ENCODE measurements at places on chromosomes 12 and 14.

DNA sequence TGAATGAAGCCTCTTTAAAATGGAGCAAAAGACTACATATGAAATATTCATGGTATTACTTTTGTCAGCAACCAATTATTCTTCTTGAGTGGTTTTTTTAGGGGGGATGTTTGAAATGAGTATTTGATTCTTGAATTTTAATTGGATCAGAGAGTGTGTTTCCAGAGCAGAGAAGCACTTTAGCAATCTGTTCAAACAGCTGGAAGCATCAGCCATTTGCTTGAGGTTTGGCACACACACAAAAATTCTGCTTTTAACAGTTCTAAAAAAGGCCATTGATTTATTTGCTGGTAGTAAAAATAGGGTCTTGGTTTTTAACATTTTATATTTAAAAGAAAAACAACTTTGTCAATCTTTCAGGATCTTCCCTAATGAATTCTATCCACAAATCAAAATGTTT is 292.7 kb downstream of the LRFN5 start:
- peak; percentile 96 for DNase-seq

- DNase-seq, result no peak
Measured at GRCh38 chr12:118036672-118037411, 20.3 kb downstream of the RFC5 start.

GRCh38 chr12:67068204-67068731 is 200.9 kb upstream of the CAND1 start:
- DNase-seq, result no peak

DNA sequence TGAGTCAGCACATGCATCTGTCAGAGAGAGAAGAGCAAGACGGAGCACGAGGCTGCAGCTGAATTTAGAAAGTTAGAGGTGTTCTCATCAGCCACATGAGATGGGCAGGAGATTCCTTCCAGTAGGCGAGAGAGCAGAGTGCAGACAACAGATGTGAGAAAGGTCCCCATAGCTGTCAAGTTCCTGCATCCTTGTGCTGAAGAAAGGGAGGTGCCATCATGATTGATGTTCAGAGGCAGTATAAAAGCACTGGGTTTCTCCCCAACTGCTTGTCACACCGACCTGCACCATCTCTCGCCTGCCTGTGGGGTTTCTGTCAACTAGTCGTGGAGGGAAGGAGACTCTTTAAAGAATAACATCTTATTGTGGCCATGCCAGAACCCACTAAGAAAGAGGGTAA is at the start of gene MYBPC1:
Gene MYBPC1, plus strand, starts transcription at position 272 of the 400 bp plus-strand sequence. Its CDS starts 100 bp downstream, at position 372.
- DNase-seq, result no peak

DNA sequence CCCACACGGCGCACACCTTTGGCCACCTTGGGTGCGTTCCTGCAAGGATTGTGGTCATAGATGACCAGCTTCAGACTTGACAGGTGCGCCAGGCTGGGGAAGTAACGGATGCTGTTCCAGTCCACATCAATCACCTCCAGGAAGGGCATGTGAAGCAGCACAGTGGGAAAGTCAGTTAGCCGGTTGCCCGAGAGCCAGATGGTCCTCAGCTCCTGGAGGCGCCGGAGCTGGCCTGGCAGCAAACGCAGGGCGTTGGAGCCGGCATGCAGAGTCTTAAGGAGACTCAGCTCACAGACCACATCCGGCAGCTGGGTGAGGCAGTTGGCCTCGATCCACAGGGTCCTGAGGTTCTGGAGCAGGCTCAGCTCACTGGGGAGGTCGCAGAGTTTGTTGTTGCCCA is 581 bp downstream of the LRRC10 start:
- DNase-seq, result no peak

GRCh38 chr12:112322882-112323547 is 59.2 kb downstream of the HECTD4 start:
- no peak for DNase-seq

DNA sequence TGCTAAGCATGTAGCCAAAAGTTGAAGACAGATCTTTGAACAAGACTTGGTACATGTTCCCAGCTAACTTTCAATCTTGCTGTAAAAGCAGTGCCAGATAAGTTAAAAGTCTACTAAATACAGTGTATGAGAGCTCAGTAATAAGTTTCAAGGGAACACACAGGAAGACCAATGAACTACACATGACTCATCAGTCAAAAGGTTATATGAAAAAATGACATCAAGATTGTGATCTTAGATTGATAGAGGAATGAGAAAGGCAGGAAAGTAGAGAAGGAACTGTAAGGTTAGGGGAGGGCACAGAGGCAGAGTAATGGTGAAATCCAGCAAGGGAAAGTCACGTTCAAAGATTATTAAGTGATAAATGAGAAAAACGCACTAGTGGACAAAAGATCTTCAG is 249.9 kb upstream of the FLRT2 start:
- no peak for DNase-seq

DNA sequence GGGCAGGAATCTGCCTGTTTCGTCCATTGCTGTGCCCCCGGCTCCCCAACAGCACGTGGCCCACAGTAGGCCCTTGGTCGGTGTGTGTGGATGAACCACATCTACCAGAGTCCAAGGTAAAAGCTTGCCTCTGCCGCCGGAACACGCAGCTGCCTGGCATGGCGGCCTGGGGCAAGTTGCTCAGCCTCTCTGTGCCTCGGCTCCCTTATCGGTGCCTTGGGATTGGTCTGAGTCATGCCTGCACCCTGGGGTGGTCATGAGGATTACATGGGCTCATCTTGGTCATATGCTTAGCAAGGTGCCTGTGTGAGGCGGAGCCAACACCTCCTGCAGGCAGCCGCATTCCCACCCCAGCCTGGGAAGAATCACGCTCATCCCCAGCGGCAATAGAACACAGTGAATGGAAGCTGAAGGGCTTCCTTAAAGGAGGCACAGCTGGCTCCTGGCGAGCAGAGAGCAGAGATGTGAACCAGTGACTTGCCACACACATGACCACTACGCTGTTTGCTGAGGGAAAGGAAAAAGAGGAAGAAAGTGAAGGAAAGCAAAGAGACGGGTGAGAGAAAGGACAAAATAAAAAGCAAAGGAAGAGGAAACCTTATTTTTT is 5.5 kb upstream of the SCARB1 start:
- no peak for DNase-seq

GRCh38 chr12:41223600-41223999 is 35.5 kb downstream of the PDZRN4 start:
- peak; percentile 43 for DNase-seq

- no peak for DNase-seq
Measured at GRCh38 chr12:27486961-27487360, 37.0 kb upstream of the PPFIBP1 start.

- no peak for DNase-seq
Measured at GRCh38 chr14:99121319-99121875, 150.6 kb downstream of the BCL11B start.

DNA sequence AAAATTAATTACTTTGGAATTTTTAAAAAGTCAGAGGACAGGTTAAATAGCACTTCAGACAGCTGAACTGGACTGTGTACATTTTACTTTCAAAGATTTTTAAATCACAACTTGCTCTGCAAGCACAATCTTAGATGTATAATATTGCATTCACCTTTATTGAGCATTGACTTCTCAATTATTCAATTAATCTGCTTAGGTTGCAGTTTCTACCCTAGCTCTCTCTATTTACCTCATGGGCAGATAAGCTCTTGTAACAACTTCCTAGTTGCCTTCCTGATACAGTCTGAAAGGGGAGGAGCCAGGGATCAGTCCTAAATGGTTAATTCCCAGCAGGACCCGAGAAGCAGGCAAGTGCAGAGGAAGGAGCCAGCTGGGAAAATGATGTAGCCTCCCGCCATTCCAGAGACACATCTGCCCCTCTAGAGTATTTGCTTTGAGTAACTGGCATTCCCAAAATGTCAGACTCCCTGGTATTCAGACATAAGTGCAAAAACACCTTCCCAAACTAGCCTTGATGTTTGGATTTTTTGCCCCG is 302.8 kb downstream of the GALC start:
- DNase-seq, result no peak

DNA sequence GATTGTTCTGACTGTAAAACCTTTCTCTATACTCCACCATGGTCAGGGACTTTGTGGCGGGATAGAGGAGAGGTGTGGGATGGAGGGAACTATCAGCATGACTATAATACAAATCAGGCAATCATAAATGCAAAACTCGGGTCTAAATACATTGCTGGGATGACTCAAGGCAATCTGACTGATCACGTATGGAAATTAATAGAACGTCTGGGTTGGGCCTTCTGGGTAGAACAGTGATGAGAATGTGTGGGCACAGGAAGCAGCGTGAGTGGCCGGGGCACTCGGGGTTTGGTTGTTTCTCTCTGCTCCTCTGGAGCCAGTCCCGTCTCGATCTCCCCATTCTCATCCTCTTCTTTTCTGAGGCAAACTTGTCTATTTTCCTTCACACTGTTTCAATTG is 485.8 kb downstream of the VRK1 start:
- no peak for DNase-seq

- no peak for DNase-seq
Measured at GRCh38 chr12:8816448-8817050, 5.9 kb upstream of the A2ML1 start.

DNA sequence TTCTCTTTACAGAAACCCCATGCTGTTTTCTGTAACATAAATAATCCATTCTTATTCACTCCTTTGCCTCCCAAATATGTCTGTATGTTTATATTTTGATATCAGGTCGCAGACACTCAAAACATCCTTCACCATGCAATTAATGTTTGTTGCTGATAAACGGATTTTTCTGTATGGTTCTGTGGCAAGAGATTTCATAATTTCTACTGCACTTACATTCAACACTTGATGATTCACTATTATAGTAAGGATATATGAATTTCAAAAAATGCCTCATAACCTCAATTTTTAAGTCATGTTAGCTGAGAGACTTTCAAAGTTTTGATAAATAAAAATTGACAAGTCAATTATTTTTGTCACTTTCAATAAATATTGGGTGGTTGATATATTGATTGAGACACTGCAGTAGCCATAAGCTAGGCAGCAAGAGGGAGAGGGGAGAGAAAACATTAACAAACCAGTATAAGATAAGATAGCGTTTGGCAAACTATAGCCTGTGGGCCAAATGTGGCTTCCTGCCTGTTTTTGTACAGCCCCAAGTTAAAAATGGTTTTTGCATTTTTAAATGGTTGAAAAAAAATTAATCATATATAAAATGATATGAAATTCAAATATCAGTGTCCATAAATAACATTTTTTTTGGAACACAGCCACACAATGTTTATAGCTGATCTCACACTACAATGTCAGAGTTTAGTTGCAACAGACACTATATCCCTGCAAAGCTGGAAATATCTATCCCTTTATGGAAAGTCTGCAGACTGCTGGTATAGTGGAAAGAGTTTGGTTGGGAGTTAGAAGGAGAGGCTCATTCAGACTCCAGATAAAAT is 18.3 kb downstream of the ALDH6A1 start:
- no peak for DNase-seq

GRCh38 chr14:73717266-73717665 is 3.1 kb upstream of the PNMA1 start:
- DNase-seq, result no peak

GRCh38 chr14:89325959-89326358 is 91.1 kb downstream of the FOXN3 start:
- no peak for DNase-seq

DNA sequence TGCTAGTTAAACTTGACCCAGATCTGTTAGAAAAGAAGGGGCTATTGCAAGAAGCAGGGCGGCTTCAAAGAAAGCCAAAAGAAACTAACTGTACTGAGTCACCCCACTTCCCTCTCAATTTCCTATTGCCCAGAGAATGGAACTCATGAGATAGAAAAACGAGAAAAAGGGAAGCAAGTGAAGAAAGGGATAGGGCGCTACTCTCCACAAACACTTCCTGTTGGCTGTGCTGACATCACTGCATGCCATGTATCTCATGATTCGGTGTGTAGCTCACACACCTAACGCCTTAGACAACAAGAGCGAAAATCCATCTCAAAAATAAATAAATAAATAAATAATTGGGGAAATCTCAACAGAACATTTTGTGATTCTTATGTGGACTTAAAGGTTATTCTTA is 13.0 kb upstream of the P2RX4 start:
- DNase-seq, result no peak

DNA sequence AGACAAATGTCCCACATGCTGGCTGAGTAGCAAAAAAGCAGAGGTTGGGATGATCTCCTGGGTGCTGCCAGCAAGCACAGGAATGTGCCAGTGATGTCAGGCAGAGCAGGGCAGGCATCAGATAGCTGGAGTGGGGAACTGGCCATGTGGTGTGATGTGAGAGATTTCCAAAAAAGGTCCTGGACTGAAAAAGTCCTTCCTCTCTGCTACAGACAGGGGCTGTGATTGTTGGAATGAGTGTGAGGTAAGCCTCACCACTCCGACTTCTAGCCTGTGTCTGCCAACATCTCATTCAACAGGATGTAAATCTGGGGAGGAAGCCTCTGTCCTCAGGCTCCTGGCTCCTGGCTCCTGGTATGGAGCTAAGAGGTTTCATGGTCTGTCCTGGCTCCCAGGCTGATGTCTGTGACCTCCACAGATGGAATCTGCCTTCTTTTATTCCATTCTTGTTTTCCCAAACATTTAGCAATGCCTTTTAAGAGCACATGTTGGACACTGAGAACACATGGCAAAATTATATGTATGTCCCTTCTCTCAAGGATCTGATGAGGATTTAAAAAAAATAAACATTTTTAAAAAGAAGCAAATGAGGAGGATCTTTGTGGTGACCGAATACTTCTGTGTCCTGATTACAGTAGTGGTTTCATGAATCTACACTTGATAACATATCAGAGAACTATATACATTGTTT is 50.1 kb upstream of the STK38L start:
- no peak for DNase-seq

DNA sequence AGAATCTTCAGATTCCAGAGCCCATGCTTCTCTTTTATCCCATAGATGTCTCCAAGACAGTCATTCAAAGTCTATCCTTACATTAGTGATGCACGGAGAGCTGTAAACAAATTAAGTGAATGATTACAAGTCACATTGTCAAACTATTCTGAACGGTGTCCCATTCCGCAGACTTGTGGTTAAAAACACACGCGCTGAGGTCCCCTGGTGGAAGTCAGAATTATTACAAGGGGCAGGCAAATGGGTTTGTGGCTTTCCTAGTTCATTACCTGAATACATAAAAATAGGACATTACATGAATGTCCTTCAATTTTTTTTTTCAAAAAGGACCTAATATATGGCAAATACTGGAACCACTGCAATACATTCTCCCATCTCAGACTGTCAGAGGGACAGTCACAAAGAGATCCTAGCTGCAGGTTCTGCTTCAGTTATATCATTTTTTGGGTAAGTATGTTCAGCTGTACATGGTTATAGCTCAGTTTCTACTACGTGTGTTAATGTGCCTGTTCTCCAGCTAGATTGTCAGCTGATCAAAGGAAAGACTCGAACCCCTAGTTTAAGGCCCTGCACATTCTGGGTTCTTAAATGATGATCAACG is 53.1 kb upstream of the STON2 start:
- peak; percentile 46 for DNase-seq

DNA sequence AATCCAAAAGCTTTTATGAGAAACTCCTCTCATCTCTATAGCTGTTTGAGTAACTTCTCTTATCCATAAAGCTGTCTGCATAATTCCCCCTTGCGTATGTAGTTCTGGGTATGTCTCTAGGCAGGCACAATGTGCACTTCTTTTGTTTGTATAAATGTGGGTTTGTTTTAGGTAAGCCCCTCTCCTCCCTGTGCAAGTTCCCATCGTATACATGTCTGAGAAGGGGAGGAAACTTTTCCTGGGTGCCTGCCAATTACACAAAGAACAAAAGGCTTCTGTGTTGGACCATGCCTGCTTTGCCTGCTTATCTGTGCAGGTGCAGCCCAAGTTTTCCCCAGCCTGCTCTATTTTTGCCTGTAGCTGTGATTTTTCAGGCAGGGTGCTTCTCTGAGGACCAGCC is 96.7 kb downstream of the CCER1 start:
- no peak for DNase-seq
